ENCODE measurements at places on chromosomes 2 and 18. TPM values are rescaled to one million over a fixed set of nuclear protein-coding genes. Genes with fewer than 3 reads are reported as not detected.

Gene CYS1
- 4.1 TPM for total RNA-seq

GRCh38 chr18:36543991-36544725 lies 246.6 kb downstream of the FHOD3 start:
- H3K36me3 ChIP-seq: no peaks in the 10 kb centered on the region
- H3K4me3 ChIP-seq: no peak overlapping the region
- H3K27me3 ChIP-seq: no peaks in the 10 kb centered on the region
- no peak for DNase-seq
- H3K4me1 ChIP-seq: no peaks in the 10 kb centered on the region

DNA sequence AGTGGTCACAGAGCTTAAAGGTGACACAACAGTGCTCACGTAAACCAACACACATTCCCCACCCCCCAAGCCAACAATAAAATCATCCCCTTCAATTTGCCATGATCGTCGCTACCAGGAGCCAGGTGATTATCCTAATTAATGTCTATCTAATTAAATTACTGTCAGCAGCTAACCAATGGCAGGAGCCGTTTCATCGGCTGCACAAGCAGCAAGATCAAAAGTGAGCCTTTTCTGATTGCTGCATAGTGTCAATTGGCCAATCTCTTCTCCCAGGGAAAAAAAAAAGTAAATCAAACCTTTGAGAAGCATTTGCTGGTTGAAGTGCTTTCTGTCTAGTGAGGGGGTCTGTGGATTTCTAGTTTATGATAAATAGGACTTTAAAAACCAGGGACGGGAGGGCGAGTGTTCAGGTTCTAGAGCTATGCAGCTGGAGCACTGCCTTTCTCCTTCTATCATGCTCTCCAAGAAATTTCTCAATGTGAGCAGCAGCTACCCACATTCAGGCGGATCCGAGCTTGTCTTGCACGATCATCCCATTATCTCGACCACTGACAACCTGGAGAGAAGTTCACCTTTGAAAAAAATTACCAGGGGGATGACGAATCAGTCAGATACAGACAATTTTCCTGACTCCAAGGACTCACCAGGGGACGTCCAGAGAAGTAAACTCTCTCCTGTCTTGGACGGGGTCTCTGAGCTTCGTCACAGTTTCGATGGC lies at the start of gene TBR1:
TBR1 (plus strand) TSS at position 311 of the 721 bp plus-strand sequence; CDS start at position 425, 114 bp downstream.
- H3K4me1 ChIP-seq: peaks cover 34% of the 10 kb centered on the region
- H3K36me3 ChIP-seq: no peaks in the 10 kb centered on the region
- H3K4me3 ChIP-seq: no peak within 1 kb of the TSS
- no peaks in the 10 kb centered on the region for H3K27me3 ChIP-seq
- no peak for DNase-seq

DNA sequence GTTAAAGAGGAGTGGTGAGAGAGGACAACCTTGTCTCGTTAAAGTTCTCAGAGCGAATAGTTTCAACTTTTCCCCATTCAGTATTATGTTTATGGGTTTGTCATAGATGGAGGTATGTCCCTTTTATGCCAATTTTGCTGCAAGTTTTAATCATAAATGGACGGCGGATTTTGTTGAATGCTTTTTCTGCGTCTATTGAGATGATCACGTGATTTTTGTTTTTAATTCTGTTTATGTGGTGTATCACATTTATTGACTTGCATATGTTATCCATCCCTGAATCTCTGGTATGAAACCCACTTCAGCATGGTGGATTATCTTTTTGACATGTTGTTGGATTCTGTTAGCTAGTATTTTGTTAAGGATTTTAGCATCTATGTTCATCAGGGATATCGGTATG lies 1123.8 kb upstream of the KLHL29 start:
- no peaks in the 10 kb centered on the region for H3K27me3 ChIP-seq
- no peaks in the 10 kb centered on the region for H3K36me3 ChIP-seq
- H3K27ac ChIP-seq: no peak overlapping the region
